ENCODE measurements at places on chromosomes 2 and 18.

GRCh38 chr2:23008440-23008839, 376.5 kb upstream of the KLHL29 start:
- DNase-seq, result no peak

DNA sequence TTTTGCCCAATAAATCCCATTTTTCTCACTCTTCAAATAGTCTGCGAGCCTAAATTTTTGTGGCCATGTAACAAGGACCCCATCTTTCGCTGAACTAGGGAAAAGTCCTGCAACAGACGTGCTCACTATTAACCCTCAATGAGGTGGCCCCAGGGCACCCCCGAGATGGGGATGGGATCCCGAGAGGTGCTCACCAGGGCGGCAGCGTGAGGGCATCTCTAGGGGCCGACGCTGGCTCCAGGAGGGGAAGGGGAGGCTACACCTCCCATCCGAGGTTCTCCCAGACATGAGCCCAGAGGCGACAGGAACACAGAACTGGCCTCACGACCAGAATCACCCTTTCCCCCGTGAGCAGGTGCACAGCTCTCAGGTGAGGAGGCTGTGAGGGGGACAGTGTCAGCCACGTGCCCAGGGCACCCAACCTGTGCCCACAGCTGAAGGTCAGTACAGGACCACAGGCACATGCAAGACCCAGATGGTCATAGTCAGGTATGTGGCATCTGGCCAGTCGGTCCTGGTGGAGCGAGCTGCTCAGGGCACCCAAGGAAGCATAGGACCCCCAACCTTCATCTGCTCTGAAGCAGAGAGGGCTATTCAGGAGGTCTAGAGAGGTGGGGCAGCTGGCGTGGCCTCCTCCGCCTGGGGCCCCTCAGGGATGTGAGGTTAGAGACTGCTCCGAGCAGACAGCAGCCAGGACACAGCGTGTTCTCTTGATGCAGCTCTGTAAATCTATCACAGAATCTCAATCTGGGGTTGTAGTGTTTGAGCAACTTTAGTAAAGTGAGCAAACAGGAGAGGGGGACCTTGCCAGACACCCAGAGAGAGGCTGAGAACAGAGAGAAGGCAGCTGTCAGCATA, 62.8 kb downstream of the PXDN start:
- DNase-seq, result peak; percentile 14

- no peak for DNase-seq
These were observed 4.4 kb upstream of the SERPINB5 start for GRCh38 chr18:63472380-63472779.

- peak; percentile 86 for DNase-seq
These were observed 84.2 kb upstream of the TTN start for GRCh38 chr2:178891265-178891958.

- no peak for DNase-seq
These were observed 137.0 kb upstream of the FANCL start for GRCh38 chr2:58378152-58378551.

DNA sequence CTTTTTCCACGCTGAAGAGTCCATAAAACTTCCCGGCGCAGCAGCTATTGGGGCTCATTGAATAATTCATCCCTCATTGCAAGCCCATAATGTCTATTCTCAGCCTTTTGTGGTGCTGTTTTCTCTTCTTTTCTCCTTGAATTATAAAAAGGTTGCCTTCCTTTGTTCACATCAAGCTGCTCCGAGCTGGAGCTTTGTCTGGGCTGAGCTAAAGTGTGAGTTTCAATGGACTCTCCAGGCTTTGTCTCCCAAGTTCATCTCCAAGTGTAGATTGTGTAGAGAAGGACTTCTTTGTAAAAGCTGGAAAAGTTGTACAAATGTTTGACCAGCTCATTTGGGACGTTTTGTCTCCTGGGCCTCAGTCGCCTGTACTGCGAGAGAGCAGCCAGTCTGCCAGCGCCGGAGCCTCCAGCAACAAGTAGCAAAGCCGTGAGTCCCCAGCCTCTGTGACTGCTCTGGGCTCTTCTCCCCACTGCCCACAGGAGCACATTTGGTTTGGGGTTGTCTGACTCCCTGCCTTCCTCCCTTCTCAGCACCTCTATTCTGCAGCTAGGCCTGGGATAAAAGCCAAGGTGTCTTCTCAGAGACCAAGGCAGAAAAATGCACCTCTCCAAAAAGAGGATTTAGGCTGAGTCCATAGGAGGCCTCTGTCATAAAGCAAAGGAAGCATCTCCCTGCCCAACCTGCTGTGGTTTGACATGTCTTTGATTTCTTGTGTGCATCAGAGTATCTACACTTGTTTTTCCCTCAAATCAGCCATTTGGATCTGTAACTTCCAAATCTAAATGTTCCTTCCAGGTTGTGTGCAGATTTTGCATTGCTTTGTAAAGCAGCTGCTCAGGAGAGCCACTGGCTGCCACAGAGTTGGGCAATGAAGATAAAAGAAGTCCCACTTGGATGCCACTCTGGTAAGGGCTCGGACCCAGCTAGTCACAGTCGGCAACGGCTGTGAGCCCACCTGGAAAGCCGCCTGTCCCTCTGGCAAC, 6.4 kb downstream of the PAX3 start:
- no peak for DNase-seq

DNA sequence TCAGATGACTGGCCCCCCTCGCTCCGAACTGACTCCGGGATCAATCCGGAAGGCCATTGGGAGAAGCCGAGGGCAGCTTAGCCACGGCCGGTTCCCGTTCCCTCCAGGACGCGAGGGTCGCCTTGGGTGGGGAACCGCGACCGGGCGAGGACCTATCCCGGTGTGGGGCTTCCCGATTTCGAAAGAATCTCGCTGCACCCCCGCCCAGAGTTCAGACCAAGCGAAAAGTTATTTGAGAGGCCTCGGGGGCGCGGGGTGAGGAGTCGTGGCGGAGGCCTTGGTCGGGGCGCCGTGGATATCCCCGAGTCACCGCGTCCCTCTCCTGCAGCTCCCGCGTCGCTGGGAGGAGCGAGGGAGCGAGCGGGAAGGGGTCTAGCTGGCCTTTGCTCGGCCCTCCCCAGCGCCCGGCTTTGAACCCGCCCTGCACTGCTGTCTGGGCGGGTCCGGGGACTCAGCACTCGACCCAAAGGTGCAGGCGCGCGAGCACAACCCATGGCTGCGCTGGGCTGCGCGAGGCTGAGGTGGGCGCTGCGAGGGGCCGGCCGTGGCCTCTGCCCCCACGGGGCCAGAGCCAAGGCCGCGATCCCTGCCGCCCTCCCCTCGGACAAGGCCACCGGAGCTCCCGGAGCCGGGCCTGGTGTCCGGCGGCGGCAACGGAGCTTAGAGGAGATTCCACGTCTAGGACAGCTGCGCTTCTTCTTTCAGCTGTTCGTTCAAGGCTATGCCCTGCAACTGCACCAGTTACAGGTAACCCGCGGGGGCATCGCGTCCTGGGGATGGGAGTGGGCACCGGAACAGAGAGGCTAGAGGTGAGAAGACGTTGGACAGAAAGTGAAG, at the start of gene CYP27A1:
CYP27A1 (plus strand) TSS at position 457 of the 837 bp plus-strand sequence; CDS start at position 493, 36 bp downstream.
- DNase-seq, result peak; percentile 31

DNA sequence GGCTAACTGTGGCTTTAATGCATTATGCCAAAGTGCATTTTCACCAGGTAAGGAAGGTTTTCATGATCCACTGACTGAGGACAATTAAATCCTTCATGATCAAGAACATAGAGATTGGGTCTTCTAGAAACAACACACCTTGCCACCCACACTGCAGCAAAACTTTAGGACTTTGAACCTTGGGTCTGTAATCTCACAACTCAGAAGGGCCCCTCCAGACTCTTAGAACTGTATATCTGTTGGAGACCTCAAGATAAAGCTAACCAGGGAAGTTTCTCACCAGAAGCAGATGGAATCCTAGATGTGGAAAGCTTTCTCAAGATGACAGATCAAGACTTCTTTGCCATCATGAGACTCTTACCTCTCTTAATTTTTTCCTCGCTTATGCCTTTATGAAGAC, 42.5 kb upstream of the MAT2A start:
- DNase-seq, result no peak

- DNase-seq, result no peak
These were observed 8.1 kb upstream of the CCL20 start for GRCh38 chr2:227805578-227805977.

DNA sequence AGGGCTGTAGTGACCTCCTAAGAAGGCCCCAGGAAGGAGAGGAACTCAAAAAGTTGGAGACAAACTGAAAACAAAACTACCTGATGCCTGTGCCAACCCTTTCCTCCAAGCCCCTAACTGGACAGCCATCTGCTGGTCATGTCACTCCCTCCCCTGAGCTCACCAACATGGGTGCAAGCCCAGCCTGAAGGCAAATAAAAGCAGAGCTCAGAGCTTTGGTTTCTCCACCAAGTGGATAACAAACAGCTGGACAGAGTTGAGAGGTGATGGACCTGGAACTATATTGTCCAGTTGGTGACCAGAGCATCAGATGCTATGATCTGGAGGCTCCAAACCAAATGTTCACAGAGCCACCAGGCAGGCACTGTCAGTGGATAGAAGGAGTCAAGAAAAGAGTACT, 34.6 kb upstream of the MAL start:
- no peak for DNase-seq

DNA sequence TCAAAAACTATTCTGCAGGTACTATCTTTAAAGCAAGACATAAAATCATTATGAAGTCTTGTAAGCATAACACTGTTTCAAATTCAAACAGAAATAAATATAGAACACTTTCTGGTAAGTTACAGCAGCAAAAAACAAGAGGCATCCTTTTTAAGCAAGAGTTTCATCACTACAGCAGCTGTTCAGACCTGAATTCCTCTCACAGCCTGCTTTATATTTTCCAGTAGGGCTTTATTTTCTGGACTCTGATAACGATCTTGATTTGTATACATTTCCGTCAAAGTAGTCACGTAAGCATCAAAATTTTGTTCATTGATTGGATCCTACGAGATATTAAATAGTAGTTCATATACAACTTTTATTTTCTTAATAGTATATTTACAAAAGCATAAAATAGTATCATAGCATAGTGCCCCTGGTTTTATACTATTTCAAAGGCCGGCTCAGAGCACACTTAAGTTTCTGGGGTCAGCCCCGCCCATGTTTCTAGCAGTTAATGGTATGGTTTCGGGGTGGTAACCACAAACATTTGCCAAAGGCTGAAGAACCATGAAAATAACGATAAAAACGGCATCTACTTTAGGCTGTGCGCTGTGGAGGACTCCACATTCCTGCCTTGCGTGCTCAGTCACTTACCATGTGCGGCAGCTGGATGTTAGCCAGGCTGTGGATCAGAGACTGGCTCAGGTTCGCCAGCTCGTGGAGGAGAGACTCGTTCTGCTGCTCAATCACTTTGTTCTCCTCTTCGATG, 47.5 kb upstream of the PXDN start:
- DNase-seq, result no peak

DNA sequence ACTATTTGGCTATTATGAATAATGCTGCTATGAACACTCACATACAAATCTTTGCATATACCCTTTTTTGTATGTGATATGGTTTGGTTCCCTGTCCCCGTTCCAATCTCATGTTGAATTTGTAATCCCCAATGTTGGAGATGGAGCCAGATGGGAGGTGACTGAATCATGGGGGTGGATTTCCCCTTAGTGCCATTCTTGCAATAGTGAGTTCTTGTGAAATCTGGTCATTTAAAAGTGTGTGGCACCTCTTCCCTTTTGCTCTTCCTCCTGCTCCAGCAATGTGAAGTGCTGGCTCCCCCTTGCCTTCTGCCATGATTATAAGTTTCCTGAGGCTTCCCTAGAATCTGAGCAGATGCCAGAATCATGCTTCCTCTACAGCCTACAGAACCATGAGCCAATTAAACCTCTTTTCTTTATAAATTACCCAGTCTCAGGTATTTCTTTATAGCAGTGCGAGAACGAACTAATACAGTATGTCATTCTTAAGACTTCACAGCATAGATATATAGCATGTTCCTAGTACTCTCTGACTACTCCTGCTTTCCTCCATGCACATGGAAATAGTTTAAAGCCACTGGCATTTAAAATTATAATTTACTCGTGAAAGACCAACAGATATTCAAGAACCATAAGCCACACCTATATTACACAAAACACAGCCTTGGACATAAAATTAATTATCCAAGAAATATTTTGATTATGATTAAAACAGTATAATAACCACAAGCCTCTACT, 75.2 kb downstream of the COBLL1 start:
- DNase-seq, result no peak

DNA sequence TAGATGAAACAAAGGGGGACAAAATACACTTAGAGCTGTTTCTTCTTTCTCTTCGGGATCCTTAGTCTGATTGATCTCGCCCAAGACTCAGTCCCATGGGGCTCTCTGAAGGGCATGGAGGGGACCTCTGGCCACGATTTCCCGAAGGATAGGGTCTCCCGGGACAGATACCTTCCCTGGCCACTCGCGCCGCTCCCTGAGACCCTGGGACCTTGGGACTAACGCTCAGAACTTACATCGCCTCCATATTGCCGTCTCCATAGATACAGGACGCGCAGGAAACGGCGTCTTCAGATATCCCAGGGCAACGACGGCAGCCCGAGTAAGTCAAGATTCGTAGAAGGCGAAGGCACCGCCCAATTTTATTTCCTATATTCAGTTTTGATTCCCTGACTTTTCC, at the start of gene CFAP65:
CFAP65 (minus strand) TSS at position 265 of the 400 bp plus-strand sequence. CDS start 2,468 bp downstream, outside the sequence.
- peak; percentile 71 for DNase-seq

GRCh38 chr2:194867328-194867727, 789.7 kb upstream of the SLC39A10 start:
- DNase-seq, result peak; percentile 7
